ENCODE measurements at places on chromosomes 4 and X.
A peak's percentile ranks its signal among the peaks of the same experiment; 100 is the strongest.

DNA sequence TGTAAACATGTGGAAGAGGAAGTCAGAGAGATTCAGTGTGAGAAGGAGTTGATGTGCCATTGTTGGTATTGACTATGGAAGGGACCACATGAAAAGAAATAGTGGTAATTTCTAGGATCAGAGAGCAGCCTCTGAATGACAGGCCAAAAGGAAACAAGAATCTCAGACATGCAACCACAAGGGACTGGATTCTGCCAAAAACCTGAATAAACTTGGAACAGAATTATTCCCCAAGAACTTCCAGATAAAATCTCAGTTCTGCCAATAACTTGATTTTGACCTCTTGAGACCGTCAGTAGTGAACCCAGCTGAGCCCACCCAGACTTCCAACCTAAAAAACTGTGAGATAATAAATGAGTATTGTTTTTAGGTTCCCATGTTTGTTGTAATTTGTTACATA is 653.6 kb upstream of the NR3C2 start:
- H3K27me3 ChIP-seq = no peaks in the 10 kb centered on the region
- DNase-seq = no peak
- no peak overlapping the region for H3K4me3 ChIP-seq
- H3K36me3 ChIP-seq = no peaks in the 10 kb centered on the region

DNA sequence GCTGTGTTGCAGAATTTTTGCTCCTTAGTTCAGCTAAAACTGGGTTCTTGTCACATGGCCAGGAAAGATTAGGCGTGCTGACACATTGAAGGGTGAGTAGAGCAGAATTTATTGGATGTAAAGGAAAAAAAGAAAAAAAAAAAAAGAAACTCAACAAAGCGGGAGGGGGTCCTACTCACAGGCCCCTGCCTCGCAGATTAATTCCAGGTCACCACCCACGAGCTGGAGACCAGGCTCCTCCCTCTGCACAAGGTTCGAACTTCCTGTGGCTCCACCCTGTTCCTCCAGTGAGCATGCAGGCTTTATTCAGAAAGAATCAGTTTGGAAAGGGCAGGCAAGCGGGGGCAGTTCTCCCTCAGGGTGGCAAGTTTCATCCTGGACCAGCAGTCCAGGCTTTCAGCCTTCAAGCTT is 17.1 kb downstream of the MGST2 start:
- no peaks in the 10 kb centered on the region for H3K36me3 ChIP-seq
- peaks cover 2% of the 10 kb centered on the region for H3K4me1 ChIP-seq
- peak; percentile 49 for DNase-seq
- H3K27ac ChIP-seq = no peak overlapping the region

- H3K36me3 ChIP-seq = no peaks in the 10 kb centered on the region
- peak; percentile 57 for DNase-seq
- H3K4me3 ChIP-seq = no peak overlapping the region
These were observed 123.8 kb downstream of the LUZP4 start for GRCh38 chrX:115413246-115413878.

- no peaks in the 10 kb centered on the region for H3K4me1 ChIP-seq
- no peak for DNase-seq
- H3K27ac ChIP-seq = no peak overlapping the region
- H3K27me3 ChIP-seq = no peaks in the 10 kb centered on the region
These were observed 33.9 kb upstream of the VCX2 start for GRCh38 chrX:8204943-8205342.

DNA sequence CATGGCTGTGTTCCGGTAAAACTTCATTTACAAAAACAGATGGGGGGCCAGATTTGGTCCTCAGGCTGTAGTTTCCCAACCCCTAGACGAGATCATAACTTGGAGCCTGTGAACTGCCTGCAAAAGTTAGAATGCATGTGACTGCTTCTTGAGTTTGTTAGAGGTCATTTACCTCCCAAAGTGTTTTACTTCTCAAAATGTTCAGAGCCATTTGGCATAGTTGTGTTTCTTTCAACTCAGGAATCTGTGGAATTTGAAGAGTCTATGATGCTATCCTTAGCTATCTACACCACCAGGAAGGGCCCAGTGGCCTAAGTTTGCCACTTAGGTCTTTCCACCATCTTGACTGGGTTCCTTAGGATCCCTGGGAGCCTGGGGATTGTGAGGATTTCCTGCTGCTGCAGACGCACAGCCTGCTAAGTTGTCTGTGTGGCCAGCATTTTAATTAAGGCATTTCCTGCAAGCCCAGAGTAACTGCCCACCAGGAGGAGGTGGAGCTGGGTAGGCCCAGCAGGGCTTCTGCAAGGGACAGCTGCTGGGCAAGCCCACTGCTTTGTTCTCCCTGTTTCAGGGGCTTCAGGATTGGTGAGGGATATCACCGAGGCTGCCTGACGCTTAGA is 53.1 kb downstream of the CCNI start:
- H3K4me1 ChIP-seq = peaks cover 11% of the 10 kb centered on the region
- DNase-seq = peak; percentile 89
- peaks cover 38% of the 10 kb centered on the region for H3K36me3 ChIP-seq
- H3K4me3 ChIP-seq = no peak overlapping the region
